Activated naive CD8-positive, alpha-beta T cell treated with anti-CD3 and anti-CD28 coated beads for 36 hours (primary cell): ENCODE measurements at places on chromosomes 5 and 9.
A peak's percentile ranks its signal among the peaks of the same experiment; 100 is the strongest.

DNA sequence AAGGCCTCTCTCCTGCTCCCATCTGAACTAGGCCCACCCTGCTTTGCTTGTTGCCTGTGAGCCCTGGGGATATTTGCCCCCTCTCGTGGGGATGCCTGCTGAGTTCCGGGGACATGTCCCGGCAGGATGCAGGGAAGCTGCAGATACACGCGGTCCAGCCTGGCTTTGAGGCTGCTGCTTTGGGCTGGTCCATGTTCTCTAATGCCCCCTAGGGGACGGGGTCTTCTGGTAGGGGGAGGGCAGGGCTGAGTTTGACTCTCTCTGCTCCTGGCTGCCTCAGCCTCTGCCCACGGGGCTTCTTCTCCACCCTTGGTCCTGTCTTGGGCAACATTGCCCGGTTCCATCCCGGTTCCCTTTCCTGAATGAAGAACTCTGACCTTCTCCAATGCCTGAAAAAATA is 84.9 kb upstream of the ASS1 start:
- no peak for DNase-seq

DNA sequence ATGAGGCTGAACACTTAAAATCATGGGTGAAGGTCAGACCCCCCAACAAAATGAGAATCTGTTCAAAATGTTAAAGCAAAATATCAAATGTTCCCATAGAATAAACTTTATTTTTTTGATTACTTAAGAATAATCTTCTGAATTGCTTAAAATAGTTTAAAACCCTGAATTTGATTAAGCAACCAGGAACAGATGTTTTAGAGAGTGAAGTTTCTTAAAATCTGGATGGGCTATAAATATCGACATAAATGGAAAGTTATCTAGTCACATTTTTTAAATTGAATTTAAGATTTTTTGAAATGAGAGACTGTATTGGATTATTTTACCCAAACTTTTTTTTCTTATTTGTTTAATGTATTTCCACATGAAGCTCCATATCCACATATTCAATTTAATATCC is 98.5 kb downstream of the ADAMTS12 start:
- DNase-seq: no peak

DNA sequence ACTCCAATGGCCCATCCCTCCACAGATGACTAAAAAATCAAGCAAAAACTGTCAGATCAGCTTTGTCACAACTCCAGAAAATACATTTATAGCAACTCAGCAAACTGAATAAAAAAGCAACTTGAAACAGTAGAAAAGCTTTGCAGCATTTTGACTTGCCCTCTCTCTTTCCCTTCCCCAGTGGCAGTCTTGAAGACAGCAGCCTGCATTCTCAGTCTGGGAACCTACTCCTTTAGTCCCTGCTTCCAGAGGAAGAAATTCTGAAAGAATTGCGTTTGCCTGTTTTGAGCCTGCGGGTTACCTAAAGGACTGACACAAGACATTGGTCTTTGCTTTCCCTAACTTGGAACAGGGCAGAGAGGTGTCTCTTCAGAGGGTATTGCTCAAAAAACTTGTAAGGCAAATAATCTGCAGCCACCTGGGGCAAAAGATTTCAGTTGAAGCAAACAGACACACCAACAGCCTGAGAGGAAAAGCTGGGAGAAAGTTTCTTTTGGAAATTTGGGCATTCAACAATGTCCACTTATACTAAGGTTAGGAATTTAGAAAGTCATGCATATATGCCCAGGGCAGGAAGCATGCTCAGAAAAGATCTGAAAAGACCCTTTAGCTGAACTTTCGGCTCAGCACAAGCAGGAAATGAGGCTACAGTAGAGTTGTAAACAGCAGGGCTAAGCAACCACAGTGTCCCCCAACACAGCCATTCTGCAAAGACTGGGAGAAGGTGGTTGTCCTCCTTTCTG is 15.2 kb upstream of the SLC35D2 start:
- DNase-seq: no peak

DNA sequence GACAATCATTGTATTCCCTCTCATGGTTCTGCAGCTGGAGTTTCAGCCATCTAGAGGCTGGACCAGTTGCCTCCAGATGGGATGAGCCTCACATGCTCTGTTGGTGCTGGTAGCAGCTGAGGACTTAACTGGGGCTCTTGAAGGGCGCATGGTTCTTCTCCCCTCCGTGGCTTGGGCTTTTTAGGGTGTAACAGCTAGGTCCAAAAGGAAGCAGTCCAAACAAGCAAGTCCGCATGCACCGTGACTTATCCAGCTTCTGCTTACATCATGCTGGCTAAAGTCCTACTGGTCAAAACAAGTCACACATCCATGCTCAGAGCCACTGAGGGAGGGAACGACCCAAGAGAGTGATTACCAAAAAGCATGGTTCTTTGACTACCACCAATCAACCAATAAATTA is 31.6 kb upstream of the SH3RF2 start:
- no peak for DNase-seq

DNA sequence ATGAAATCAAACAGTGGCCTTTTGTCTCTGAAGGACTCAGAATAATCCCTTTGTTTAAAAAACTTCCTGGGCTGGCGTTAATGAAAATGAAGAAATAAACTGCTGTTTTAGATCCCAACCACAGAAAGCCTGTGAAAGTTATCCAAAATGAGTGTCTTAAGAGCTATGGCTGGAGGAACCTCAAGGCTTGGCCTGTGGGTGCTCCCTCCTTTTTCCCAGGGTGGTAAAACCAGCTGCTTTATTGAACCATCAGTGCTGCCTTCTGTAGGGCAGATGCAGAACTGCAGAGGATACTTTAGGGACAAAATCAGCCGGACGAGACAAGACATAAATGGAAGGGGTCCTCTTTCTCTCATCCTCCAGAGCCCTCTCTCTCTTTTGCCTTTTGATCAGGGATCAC is 100.9 kb downstream of the SMARCA2 start:
- no peak for DNase-seq

GRCh38 chr9:27151693-27152404 is 42.8 kb downstream of the TEK start:
- DNase-seq: no peak

- no peak for DNase-seq
Measured at GRCh38 chr5:169153405-169153804, 147.5 kb downstream of the SLIT3 start.

- DNase-seq: no peak
Measured at GRCh38 chr9:132833550-132834121, 44.4 kb downstream of the AK8 start.

GRCh38 chr9:136088939-136089696 is 6.0 kb downstream of the NACC2 start:
- DNase-seq: no peak

- DNase-seq: no peak
Measured at GRCh38 chr9:100761276-100761802, 183.5 kb downstream of the CAVIN4 start.

GRCh38 chr5:174118823-174119467 is 73.4 kb downstream of the NSG2 start:
- DNase-seq: no peak

DNA sequence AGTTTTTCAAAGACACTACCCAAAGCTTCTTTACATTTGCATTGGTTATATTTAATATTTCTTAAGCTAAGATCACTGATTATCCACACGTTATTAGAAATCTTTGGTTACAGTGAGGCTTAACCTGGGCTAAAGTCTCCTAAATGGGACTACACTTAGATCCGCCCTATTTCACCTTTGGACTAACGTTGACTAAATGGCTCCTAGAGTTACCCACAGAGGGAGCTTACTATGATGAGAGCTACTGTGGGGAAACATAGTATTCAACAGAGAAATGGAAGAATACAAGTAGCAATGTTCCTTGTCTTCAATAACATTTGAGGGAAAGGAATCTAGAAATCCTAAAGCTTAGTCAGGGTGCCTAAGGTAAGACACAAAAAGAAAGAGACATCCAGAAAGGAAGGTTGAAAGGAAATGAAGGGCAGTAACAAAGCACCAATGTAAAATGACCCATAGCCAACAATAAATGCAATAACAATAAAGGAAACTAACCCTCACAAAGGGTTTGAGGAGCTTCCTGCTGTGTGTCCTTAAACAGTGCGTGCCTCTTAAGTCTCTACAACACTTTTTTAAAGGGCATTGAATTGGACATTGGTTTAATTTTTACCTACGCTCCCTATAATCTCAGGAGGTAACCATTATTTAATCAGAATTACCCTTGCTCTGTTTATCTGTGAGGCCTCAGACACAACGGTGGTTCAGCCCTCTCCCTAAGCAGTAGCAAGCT is 217.1 kb downstream of the PJA2 start:
- no peak for DNase-seq

GRCh38 chr5:161096581-161096980 is 244.6 kb upstream of the ATP10B start:
- DNase-seq: no peak

DNA sequence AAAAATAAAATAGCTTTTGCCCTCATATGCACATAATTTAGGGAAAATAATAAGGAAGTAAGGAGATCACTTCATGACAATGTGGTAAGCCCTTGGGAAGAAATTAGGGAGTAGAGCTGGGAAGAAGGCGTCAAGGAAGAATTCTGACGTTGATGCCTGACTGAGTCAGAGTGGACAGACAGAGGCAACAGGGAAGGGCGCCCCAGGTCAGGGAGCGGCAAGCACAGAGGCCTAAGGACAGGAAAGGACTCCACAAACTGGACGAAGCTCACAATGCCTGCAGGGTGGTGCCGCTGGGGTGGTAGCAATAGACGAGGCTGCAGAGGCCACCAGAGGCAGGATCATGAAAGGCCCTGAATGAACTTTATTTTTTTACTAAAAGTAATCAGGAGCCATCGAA is 7.6 kb downstream of the DRD1 start:
- DNase-seq: no peak

GRCh38 chr5:150020249-150020648 is 19.7 kb downstream of the HMGXB3 start:
- DNase-seq: no peak

DNA sequence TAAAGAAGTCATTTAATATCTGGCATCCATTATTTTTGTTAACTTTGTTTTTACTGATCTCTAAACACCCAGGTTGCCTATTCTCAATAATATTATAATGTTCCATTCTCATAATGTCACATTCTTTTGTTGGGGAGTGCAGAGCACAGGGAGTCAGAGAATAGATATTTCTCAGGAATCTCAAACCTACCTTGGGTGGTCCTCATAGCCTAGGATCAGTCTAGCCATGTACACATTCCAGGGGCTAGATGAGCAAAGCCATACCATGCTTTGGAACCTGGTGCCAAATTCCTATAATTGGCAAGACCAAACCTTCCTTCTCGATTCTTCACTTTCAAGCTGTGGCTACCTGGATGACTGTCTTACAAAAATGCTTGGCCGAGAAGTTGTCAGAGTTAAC is 1124.7 kb upstream of the WWC1 start:
- no peak for DNase-seq

DNA sequence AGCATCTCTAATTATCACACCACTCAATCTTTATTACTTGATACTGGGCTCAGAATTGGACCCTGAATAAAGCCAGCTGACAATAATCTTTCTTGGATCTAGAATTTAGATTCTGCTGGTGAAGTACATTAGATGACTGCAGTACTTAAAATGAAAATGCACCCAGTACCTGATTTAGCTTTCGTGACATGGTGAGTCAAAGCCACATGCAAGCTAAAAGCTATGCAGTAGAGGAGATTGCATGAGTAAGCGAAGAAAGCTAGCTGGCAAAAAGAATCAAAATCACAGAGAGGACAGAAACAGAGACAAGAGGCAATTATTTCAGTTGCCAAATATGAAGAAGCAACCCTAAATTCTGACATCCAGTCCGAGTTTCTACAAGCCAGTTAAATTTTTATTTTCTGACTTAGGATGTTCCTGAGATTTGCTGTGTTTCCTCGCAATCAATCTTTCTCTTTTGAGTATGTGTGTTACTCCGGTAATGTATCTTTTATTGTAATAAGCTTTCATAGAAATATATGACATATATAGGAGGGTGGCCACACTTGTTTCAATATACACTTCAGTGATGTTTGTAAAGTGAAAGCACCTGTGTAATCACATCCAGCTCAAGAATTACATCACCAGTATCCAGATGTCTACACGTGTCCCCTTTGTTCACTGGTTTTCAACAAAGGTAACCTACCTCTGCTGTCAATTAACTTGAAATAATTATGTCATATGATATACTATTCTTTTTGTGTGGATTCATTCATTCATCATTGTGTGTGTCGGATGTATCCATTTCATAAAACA is 101.7 kb downstream of the CDH18 start:
- no peak for DNase-seq

DNA sequence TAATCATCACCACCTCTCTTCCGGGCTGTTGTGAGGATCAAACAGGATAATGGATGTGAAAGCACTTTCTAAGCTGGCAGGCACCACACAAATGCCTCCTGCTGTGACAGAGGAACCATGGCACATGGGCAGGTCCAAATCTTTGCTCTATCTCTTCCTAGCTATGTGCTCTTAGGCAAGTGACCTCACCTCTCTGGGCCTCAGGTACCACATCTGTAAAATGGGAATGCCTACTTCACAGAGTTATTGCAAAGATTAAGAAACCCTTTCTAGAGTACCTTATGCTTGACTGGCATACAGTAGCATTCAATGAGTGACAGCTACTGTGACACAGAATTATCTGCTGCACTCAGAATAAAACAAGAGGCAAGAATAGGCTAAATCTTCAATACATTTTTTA is 51.6 kb downstream of the CDK5RAP2 start:
- DNase-seq: no peak

- DNase-seq: no peak
Measured at GRCh38 chr5:40733434-40733833, 22.3 kb downstream of the TTC33 start.

- DNase-seq: no peak
Measured at GRCh38 chr9:13324988-13325387, 45.5 kb upstream of the MPDZ start.

GRCh38 chr5:51539232-51539631 is 156.0 kb downstream of the ISL1 start:
- DNase-seq: no peak

GRCh38 chr9:91101611-91102168 is 260.0 kb downstream of the AUH start:
- DNase-seq: peak; percentile 87

- peak; percentile 38 for DNase-seq
Measured at GRCh38 chr5:131357739-131358561, 94.1 kb downstream of the CDC42SE2 start.

GRCh38 chr5:179872055-179872827 is 13.6 kb upstream of the MRNIP start:
- DNase-seq: no peak

DNA sequence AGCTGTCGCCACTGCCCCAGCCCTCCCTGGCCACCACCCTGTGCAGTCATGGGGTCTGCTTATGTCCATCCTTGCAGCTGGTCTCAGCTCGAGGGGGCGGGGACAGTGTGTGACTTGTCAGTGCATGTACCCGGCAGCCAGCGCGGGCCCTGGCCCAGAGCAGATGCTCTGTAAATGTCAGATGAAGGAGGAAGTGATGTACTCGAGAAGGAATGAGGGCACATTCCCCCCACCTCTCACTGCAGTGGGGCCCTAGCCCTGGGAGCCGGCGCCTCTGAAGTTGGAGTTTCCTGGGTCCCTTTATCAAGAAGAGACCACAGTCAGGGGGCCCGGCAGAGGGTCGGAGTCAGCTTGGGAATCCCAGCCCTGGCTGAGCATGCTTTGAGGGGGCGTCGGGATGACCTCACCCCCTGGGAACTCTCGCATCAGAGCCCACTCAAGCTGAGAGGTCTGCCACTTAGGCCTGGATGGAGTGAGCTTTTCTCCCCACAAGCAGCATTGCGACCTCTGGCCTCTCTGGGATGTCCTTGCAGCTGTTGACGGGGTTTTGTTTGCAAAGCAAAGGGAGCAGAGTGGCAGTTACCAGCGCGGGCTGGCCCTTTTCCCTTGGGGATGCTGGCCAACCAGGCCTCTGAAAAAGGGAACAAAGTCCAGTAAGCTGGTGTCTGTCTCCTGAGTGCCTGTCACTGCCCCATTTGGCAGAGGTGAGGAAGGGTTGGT is 19.0 kb downstream of the NEURL1B start:
- DNase-seq: no peak

- DNase-seq: no peak
Measured at GRCh38 chr9:130487500-130487899, 42.7 kb downstream of the ASS1 start.
